ENCODE measurements at places on chromosomes 6 and 20. TPM values are rescaled to one million over a fixed set of nuclear protein-coding genes. Genes with fewer than 3 reads are reported as not detected.

DNA sequence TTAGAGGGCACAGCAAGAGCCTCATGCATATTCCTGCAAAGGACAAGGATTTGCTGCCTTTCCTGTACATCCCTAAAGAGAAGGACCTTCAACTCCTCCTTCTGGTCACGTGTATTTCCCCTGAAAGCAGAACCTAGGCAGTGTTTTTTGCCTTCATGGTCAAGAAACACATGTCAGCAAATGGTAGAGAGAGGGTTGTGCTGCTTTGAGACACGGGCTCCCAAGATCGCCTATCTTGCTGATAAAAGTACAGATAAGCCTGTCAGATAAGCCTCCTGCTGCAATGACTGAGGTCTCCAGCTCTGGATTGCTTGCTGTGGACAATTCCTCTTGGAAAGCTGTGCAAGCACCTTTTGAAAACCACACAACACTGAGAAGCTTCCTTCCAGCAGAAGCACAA lies 580.8 kb downstream of the CBLN4 start:
- no peak for DNase-seq

- no peak for DNase-seq
Observed at GRCh38 chr20:62838128-62838891, 21.5 kb downstream of the COL9A3 start.

GRCh38 chr6:108966251-108966650 lies 118.0 kb downstream of the ARMC2 start:
- no peak for DNase-seq

DNA sequence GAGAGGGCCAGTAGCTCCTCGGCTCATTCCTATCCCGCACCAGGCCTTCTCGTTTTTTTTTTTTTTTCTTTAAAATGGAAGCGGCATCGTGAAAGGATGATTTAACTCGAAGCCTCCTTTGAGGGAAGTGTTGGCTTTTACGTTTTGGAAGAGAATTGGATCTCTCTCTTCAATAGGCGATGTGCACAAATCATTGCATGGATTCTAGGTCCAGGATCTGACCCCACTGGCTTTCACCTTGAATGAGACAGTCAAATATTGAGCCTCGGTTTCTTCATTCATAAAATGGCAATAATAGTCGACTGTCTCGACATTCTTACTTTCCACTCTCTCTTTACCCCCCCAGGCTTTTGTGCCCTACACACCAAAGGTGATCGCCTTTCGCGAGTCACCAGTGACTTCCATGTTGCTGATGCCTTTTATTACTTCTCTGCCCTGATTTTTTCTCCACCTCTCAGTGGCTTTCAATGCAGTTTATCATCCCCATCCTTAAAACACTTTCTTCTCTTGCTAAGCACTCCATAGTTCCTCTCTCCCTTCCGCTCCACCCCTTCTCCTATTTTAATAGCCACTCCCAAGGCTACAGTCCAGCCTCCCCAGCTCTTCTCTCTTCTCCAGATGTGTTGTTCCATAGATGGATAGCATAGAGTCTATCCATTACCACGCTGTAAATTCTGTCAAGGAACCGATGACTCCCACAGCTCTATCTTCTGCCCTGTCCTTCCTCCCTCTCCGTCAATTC lies 473 bp upstream of the DTNBP1 start:
- DNase-seq: no peak

DNA sequence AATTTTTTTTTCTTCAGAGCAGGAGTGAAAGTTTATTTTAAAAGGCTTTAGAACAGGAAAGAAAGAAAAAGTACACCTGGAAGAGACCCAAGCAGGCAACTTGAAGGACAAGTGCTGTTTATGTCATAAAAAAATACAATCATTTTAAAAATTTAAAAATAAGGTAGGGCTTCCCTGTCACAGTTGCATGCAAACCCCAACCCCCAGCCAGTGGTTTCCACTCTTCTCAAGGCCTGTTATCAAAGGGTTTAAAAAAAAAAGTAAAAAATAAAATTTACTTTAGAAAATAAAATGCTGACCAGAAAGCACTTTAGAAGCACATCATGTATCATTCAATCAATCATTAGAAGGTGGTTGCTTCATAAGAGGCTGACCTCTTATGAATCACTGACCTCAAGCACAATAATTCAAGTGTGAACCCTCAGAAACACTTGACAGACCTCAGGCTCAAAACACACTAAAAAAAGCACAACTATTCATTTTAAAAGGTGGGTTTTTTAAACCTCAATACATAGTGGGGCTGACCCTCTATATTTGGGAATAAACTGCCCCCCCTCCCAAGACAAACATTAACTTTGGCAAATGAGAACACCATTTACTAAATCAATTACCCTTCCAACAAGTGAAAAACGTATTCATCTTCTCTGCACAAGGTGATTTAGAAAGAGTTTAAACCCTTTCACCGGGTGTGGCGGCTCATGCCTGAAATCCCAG lies 15.6 kb downstream of the ILRUN start:
- no peak for DNase-seq

FILIP1 gene
- total RNA-seq: 15.0 TPM

EIF6 gene
- 62.0 TPM for total RNA-seq
